Stimulated activated CD4-positive, alpha-beta T cell treated with anti-CD3 and anti-CD28 coated beads, Interleukin-4, amount 100 ng/mL, for 1 hour (primary cell): ENCODE measurements at places on chromosomes 2 and 18.
A peak's percentile ranks its signal among the peaks of the same experiment; 100 is the strongest.

DNA sequence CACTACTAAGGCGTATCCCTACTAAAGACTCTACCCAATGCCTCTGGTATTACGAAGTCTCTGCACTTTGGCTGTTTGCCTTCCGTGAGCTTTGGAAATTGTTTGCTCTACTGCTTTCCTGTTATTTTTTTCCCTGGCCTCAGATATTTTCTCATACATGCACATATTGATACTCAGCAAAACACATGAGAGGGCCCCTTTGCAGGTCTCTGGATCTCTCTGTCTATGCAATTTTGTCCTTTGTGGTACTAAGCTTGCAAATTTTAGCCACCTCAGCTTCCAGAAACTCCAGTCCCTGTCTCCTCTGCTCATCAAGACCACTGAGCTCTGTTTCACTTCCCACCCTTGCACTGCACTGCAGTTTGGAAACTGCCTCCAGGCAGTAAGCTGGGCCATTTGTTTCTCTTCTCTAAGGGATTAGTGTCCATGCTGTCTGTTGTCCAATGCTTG, 46.6 kb downstream of the TAF1B start:
- DNase-seq, result no peak

DNA sequence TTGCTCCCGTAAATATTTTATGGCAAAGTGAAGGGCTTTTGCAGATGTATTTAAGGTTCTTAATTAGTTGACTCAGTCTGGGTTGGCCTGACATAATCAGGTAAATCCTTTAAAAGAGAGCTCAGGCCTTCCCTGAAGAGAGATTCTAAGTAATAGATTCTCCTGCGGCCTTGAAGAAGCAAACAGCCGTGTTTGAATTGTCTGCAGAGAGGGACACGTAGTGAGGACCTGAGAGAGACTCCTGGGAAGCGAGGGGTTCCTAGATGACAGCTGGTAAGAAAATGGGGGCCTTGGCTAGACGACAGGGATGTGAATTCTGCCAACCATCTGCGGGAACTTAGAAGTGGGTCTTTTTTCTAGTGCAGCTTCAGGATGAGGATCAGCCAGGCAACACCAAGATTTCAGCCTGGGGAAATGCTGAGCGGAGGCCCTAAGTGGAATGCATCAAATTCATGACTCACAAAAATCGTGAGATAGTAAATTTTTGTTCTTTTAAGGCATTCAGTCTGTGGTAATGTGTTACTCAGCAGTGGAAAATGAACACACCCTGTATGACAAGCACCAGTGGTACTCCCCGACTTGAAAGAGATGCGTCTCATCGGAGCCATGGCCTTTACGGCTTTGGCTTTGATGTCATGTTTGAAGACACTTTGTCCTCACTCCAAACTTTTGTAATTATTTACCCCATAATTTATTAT, 62.1 kb upstream of the SMIM21 start:
- no peak for DNase-seq

- DNase-seq, result no peak
Observed at GRCh38 chr2:133862400-133862977, 294.2 kb upstream of the NCKAP5 start.

DNA sequence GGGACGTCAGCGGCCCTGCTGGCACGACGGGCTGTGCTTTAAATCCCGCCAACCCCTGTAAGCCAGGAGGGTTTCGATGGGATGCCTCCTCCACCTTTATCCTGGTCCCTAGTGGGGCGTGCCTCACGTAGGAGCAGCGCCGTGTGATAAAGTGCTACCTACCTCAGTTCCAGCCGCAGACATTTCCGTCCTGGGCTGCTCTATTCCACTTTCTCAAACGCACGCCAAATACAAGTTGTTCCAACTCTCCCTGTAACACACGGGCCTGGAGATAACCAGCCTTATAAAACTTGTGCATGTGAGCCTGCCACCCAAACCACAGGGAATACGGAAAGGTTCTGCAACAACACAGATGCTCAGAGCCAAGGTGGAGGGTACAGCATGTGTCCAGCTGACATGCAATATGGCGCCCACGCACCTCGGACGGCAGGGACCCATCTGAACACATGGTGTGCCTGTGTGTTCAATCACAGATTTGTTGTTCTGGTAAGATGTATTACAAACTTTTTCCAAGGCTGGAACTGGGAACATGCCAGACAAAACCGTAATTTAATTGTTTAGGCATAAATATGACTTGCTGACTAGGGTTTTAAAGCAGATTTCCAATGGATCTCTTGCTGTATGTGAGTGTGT, 47.7 kb downstream of the ZNF516 start:
- no peak for DNase-seq

DNA sequence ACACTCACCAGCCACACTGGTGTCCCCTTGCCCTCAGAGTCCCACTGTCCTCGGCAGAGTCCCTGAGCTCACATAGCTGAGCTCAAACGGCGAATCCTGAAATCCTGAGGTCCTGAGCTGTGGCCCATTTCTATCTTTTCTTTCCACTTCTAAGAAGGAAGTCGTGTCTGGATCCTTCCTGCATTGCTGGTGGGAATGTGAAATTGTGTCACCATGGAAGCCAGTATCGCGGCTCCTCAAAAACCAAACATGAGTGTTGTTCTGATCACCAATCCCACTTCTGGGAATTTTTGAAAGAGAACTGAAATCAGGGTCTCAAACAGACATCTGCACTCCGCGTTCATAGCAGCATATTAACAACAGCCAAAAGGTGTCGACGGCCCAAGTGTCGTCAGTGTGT, 244.7 kb downstream of the EIPR1 start:
- no peak for DNase-seq

DNA sequence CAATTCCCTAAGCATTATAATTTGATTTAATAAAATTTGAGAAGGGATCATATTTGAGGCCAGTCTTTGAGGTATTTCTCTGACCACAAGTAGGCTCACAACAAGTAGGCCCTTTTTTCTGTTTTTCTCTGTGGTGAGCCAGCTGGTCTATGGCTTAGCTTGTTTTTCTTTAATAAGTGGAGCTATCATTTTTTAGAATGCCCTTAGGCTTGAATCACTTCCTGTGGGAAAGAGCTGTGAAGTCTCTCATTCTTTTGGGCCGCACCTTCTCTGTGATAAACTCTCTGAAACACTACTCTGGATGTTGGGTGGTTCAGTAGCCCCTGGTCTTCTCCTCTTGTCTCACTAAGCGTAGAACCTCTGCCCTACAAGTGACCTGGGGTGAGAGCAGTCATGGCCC, 235.9 kb downstream of the SUCLG1 start:
- no peak for DNase-seq

GRCh38 chr18:9708434-9709303, 568 bp downstream of the RAB31 start:
- DNase-seq, result peak; percentile 6

DNA sequence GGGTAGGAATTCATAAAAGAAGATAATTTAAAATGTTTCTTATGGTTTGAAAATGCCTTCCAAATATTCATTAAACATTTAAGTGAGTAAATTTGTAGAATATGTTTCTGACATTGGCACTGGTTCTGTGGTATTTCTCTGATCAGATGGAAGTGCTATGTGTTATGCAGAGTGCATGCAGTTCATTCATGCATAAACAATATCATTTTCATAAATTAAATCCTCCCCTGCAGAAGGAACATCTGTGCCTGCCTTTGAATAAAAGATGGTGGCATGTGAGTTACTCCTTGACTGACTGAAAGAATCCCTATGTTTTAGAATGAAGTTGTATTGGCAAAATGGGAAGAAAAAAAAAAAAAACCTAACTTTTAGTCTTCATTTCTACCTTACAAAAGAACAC, 5.9 kb downstream of the NEUROD1 start:
- no peak for DNase-seq

DNA sequence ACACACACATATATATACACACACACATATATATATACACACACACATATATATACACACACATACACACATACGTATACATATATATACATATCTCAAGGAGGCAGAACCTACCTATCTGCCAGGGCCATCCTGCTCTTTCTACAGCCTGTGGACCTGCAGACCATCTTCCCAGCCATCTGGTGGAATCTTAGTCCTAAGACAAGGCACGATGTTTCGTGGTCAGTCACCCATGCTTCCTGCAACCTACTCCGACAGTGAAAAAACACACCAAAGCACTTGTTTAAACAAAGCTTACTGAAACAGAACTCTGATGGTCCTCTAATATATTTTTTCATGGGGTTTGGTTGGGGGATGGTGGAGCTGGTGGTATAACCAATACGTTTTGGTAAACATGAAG, 164.2 kb upstream of the ZNF521 start:
- no peak for DNase-seq

- no peak for DNase-seq
Observed at GRCh38 chr2:145025382-145025781, 505.5 kb upstream of the ZEB2 start.

DNA sequence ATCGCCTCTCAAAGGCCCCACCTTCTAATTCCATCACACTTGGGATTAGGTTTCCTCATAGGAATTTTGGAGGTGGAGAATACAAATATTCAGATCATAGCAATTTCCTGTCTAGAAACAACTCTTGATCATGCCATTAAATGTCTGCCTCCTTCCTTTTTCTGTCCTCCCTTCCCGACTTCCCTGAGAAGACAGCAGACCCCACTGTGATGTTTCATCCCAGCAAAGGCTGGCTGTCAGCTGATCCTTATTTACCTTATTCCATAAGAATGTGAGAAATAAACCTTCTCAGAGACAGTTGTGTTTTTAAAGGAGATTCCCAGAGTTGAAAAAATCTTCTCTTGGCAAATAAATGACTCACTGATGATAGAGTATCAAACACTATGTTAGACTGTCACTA, 133.9 kb downstream of the TDRD15 start:
- no peak for DNase-seq

GRCh38 chr2:128692895-128693742, 374.5 kb upstream of the HS6ST1 start:
- DNase-seq, result no peak

- DNase-seq, result no peak
Observed at GRCh38 chr2:64737547-64737946, 83.8 kb upstream of the SERTAD2 start.

DNA sequence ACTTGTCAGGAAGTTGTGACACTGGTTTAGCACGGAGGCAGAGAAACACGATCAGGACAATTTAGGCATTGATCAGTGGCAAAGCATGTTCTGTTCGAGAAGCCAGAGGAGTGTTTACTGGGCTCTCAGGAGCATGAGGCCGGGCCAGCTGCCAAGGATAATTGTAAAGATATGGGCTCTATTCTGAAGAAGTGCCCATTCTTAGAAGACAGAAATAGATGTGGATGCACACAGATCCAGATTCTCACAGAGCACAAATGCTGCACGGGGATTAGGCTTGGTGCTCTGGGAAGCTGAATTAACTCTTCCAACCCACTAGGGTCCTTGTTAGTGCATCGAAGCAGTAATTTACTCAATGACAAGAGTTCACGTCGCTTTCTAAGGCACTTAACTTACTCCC, 16.2 kb downstream of the AFF3 start:
- no peak for DNase-seq

DNA sequence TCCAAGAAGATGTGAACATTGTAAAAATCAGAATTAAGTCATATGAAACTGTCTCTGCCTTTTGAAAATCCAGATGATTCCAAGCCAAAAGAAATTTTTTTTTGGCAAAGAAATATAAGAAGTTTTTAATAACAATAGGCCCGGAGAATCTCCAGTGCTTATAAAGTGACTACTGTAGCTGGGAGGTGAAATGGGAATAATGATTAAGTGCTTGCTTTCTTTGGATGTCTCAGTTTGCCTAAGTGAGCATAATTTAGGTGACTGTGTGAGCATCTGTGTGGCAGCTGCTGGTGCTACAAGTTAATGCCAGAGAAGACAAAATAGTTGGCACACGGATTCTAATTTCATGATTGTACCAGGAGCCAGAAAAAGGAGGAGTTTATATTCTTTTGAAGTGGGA, 185.0 kb downstream of the LTBP1 start:
- no peak for DNase-seq

GRCh38 chr18:8778386-8778785, 73.0 kb downstream of the MTCL1 start:
- DNase-seq, result no peak

GRCh38 chr2:47675196-47675825, 107.6 kb upstream of the MSH6 start:
- DNase-seq, result no peak

DNA sequence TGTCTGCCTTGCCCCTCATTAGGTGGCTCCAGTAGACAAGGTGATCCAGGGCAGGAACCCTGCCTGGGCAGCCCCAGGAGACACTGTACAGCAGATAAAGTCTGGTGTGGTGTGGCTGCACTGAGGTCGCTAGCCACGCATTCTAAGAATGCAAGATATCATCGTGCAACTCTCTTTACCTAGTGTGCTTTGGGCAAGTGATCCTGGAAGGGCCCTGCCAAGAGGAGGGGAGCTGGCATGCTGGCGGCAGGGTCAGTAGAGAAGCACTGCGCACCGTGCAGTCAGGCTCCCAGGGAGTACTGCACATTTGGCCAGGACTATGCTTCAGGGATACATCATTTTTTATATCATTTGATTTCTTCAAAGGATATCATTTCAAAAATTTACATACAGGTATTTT, 195.3 kb upstream of the SMAD2 start:
- DNase-seq, result no peak

DNA sequence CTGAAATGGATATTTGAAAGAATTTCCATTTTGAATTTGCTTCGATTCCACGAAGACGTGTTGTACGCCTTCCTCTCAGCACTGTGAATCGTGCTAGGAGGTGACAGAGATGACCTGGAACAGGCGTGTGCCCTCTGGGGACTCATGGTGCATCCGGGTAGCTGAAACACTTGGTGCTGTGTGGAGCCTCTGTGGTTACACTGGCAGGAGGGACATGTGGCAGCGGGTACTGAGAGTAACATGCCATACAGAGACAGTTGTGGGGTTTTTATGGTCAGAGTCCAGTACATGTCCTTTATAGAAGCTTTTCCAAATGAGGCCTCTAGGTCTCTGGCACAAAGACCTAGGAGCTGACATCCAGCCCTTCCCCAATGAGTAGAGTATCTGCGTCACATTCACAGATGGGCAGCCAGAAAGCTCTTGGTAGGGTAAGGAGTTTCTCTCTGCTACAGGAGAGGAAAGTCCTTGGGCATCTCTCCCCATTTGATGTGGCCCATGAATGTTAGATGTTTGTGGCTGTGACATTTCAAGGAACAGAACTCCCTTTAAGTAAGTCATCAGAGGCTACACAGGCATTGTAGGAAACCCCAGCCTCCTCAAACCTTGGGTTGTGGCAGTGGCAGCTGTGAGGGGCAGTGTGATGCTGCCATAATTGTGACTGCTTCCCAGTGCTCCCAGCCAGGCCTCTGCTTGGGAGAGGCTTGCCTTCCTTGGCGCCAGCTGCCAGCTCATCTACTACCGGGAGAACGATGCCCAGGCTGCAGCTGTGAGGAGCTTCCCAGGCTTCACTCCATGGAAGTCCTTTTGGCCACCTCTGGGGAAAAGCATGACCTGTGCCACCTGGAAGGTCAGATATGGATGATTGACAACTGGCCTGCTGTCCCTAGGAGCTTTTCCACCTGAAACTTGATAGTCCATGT, 80.6 kb downstream of the ACOXL start:
- DNase-seq, result no peak

GRCh38 chr2:208415897-208416296, 9.3 kb downstream of the PTH2R start:
- DNase-seq, result no peak

DNA sequence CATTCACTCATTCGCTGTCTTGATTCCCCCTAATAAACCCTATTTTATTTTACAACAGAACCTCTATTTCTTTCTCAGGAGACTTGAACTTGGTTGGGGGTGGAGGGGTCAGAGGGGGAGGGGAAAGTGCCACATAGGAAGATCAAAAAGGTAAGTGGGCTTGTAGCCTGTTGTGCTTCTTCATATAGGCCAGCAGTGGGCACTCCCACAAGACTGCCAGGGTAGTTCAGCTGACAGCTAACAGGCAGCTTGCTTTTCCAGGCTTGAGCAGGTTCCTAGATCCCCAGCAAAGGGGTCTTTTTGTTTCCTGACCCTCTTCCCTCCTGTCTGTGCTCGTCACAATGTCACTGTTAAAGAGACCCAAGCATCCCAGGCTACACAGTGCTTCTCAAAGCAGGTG, 829 bp upstream of the KIAA2012 start:
- DNase-seq, result no peak
